ENCODE measurements at places on chromosomes 2 and 18.
A peak's percentile ranks its signal among the peaks of the same experiment; 100 is the strongest.

DNA sequence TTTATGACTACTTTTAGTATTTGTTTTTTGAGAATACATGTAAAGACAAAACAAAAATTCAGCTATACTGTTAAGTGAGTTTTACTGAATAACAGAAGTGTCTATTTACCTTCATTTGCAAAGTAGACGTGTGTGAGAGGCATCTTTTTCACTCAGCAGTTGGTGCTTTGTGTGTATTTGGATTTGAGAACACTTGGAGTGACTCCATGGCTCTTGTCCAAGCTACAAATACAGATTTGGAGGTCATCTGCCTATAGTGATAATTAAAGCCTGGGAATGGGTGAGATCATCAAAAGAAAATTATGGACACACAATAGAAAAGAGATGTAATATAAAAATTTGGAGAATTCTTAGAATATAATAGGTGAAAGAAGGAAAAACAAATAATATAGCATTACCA lies 6.2 kb downstream of the NAB1 start:
- no peak for DNase-seq

DNA sequence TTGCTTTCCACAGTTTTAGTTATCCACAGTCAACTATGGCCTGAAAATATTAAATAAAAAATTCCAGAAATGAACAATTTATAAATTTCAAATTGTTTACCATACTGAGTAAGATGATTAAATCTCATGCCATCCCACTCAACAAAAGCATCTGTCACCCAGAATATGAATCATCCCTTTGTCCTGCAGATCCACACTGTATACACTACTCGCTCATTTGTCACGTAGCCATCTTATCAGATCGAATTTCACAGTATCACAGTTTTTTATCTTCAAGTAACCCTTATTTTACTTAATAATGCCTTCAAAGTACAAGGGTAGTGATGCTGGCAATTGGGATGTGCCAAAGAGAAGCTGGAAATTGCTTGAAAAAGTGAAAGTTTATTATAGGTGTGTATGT lies 291.8 kb upstream of the LRATD1 start:
- no peak for DNase-seq

DNA sequence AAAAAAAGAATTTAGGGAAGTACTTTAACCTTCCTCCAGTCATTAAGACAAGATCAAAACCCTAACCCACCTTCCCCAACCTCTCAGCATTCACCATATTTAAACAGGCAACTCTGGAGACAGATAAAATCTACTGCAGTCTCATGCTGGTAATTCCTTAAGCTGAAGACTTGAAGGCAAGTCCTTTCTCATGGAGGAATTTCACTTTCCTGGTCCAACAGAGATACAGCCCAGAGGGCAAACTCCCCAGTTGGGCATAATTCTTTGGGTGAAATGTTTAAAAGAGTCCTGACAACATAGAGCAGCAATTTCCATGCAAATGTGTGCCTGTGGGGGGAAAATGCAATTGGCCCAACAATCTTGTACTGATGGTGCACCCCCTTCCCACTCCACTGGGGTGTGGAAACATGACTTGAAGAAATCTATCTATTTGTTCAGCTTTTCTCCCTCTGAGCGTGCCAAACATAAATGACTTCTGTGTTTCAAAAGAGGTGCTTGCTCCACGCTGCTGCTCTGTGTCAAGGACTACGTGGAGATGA lies 131.8 kb upstream of the HNRNPA3 start:
- DNase-seq = no peak

DNA sequence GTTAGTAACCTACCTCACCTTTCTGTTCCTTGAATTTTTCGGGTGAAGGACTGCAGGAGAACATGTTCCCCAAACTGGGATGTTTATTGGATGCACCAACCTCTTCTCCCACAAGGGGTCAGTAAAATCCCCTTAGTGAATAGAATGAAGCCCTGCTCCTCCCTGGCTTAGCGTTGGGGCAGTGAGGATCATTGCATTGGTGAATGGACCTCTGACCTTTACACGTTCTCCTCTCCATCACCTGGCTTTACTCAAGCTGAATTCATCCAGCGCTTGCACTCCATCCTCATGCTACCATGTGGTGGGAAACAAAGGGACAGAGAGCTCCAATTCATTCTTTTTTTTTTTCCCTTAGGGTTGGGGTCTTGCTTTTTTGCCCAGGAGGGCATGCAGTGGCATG lies 157.2 kb downstream of the MIB1 start:
- peak; percentile 62 for DNase-seq

DNA sequence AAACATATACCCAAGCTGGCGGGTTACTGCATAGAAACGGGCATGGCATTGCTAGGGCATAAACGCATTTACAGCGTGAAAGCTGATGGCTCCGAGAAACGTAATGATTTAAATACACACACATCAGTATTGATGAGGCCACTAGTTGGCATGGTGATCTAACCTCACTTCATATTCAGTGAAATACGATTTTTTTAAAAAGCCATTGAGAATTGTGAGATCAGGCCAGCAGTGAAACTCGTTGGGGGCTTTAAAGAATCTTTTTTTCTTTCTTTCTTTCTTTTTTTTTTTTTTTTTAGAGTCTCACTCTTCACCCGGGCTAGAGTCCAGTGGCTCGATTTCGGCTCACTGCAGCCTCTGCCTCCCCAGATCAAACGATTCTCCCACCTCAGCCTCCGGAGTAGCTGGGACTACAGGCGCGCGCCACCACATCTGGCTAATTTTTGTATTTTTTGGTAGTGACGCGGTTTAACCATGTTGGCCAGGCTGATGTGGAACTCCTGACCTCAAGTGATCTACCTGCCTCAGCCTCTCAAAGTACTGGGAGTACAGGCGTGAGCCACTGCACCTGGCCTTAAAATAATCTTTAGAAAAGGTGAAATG lies 2.4 kb upstream of the SMAD7 start:
- no peak for DNase-seq

DNA sequence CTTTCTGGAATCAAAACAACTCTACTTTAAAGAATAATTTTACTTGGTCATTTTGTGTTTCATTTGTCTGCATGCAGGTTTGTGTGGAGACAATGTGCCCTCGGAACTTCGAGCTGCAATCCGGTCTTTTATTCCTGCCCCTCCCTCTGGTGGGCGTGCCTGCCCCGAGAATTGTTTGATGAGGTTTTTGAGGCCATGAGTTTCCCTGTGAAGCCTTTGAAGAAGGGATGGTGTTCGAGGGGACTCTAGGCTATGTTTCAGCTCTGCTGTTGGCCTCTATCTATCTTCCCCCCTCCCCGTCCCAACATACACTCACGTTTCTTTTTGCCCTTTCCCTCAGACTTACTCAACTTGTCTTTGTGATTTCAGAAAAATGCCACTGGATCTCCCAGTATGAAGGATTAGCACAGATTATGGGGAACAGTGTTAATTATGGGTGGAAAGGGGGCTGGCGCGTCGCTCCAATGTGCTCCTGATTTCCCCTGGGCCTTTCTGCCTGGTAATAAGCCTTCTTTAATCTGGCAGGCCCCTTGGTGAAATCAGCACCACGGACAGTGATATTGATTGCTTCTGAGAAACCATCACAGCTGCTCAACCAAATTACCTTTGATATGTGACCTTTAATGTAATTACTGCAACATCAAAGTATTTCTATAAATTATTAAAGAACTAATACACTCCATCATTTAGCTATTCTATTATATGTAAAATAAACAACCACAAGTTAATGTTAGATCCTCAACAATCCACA lies 82.2 kb downstream of the CELF4 start:
- peak; percentile 47 for DNase-seq

- DNase-seq = no peak
These were observed 2.2 kb downstream of the CFAP221 start for GRCh38 chr2:119546447-119546767.

DNA sequence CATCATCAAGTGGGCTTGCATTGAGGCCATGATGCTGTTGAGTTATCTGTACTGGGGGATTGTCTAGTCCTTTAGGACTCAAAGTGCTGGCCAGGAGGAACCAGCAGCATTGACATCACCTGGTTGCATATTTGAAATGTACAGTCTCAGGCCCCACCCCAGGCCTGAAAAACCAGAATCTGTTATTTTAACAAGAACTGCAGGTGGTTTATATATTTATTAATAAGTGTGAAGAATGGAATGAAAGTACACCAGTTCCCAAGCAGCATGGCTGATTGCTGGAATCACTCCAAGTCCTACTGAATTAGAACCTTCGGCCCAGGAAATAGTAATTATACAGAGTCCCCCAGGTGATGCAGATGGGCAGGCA lies 2.8 kb downstream of the IL1F10 start:
- DNase-seq = no peak

GRCh38 chr18:24656551-24657443 lies 196.4 kb downstream of the HRH4 start:
- DNase-seq = no peak

DNA sequence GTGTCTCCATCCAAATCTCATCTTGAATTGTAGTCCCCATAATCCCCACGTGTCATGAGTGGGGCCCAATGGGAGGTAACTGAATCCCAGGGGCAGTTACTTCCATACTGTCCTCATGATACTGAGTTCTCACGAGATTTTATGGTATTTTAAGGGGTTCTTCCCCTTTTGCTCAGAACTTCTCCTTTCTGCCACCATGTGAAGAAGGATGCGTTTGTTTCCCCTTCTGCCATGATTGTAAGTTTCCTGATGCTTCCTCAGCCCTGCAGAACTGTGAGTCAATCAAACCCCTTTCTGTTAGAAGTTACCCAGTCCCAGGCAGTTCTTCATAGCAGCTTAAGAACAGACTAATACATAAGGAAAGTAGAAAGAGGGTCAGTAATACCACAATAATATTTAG lies 480.4 kb downstream of the KCNJ3 start:
- no peak for DNase-seq

- DNase-seq = peak; percentile 99
These were observed at the start of gene ZC3H15 for GRCh38 chr2:186485871-186486650. Gene ZC3H15, plus strand, starts transcription at chr2:186486260. Its CDS starts 123 bp downstream, at chr2:186486383.

GRCh38 chr2:215437614-215438013 lies 1.7 kb upstream of the FN1 start:
- peak; percentile 49 for DNase-seq

DNA sequence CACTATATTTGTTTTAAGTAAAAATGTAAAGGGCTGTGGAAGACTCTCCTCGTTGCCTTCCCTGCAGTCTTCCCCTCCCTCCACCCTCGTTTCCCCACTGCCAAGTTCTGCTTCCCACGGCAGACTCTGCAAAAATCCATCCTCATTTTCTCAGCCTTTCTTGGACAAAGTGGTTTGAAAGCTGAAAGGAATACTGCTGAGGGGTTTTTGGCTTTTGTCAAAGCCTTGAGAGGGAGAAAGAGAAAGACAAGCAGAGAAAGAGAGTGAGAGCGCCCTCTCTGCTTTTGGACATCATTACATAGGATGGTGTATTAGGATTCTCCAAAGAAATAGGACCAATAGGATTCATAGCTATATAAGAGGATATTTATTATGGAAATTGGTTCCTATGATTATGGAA lies 455.9 kb upstream of the SOX11 start:
- no peak for DNase-seq

- no peak for DNase-seq
These were observed 159.2 kb upstream of the DTNA start for GRCh38 chr18:34550902-34551301.

GRCh38 chr18:45379903-45380302 lies 235.4 kb upstream of the SLC14A2 start:
- no peak for DNase-seq

DNA sequence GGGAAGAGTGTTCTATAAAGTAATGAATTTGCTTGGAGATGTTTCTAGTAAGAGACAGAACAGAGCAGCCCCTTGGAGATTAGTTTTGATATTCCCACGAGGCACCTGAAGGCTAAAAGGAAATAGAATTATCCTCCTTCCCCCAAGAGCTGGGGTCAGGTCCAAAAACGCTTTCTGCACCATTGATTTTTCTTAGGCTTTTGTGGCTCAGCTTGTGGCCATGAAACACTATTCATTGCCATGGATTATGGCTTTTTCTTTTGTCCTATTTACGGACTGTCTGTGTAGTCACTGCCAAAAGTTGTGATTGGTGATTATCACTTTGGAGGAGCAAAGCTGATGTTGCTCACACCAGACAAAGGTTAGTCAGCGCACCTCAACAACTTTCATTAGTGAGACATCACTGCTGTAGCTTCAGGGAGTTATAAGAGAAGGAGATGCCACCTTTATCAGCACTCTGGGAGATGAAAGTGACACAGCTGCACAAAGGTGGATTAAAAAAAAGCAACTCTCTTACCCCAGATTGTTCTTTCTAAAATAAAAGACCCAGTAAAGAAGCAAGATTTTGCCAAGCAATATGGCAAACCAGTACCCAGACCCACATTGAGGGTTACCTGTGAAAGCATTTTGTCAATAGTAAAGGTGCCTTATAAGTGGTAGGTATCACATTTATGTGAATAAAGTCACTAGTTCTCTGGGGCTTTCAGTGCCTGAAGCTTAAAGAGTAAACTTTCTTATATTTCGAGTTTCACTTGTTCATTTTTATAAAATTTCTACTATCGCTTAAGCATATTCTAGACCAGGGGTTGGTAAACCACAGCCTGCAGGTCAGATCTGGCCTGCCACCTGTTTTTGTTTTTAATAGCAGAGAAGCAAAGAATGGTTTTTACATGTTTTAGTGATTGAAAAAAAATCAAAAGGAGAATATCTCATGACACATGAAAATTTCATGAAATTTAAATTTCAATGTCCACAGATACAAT lies 10.6 kb downstream of the CXCR4 start:
- no peak for DNase-seq

- no peak for DNase-seq
These were observed 319.4 kb upstream of the NCKAP5 start for GRCh38 chr2:133887676-133888040.

GRCh38 chr2:97908208-97908676 lies 87.5 kb downstream of the TMEM131 start:
- no peak for DNase-seq

GRCh38 chr2:70779491-70779890 lies 11.0 kb downstream of the FIGLA start:
- DNase-seq = no peak

- DNase-seq = no peak
These were observed 424.4 kb upstream of the ID2 start for GRCh38 chr2:8257502-8257901.

DNA sequence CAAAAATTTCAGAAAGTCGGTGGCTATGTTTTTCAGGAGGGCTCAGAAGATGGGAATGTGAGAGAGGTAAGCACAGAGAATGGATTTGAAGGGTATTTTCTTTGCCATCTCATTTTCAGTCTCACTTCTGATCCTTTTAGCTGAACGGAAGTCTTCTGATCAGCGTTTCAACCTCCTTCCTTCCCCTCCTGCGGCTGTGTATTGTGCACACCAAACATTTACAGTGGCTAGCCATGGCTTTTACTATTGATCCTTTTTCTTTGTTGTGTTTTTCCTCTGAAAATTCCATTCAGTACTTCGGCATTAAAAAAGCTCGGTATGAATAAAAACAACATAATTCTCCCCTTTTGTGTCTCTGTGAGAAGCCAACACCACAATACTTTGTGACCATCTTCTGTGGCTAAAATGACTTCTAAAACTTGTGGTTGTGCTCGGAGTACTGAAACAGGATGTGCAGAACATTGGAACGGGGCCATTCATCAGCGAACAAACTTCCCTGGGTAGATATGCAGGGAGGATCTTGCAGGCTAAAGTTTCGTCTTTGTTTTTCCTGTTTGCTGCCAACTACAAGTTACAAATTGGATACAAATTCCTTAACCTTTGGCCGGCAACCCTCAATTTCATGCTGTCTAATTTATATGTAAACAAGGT lies 260.8 kb upstream of the FAM98A start:
- no peak for DNase-seq

GRCh38 chr2:207584952-207585351 lies 40.2 kb downstream of the METTL21A start:
- DNase-seq = no peak

GRCh38 chr2:216420367-216421101 lies 8.2 kb downstream of the SMARCAL1 start:
- no peak for DNase-seq

- no peak for DNase-seq
These were observed 266.8 kb upstream of the LYPD1 start for GRCh38 chr2:132936791-132937190.

GRCh38 chr18:34219651-34220050 lies 5.1 kb downstream of the NOL4 start:
- DNase-seq = no peak

All from cardiac fibroblast (primary cell).